ENCODE measurements at places on chromosomes 5 and 9. TPM values are rescaled to one million over a fixed set of nuclear protein-coding genes. Genes with fewer than 3 reads are reported as not detected.

The ANKDD1B gene
- 0.46 TPM for polyA plus RNA-seq

The SAXO1 gene
- 0.08 TPM for polyA plus RNA-seq

- DNase-seq, result no peak
Observed at GRCh38 chr5:135091286-135091685, 57.3 kb upstream of the PITX1 start.

The OCLN gene
- polyA plus RNA-seq, result 0.59 TPM

GRCh38 chr5:72561148-72561972 is 54.1 kb upstream of the ZNF366 start:
- DNase-seq, result no peak

The FSTL4 gene
- 0.68 TPM for polyA plus RNA-seq

The PCDH1 gene
- polyA plus RNA-seq, result 15.3 TPM

The SLC1A3 gene
- 18.1 TPM for polyA plus RNA-seq

- no peak for DNase-seq
Observed at GRCh38 chr9:131649646-131650045, 90.2 kb downstream of the RAPGEF1 start.

DNA sequence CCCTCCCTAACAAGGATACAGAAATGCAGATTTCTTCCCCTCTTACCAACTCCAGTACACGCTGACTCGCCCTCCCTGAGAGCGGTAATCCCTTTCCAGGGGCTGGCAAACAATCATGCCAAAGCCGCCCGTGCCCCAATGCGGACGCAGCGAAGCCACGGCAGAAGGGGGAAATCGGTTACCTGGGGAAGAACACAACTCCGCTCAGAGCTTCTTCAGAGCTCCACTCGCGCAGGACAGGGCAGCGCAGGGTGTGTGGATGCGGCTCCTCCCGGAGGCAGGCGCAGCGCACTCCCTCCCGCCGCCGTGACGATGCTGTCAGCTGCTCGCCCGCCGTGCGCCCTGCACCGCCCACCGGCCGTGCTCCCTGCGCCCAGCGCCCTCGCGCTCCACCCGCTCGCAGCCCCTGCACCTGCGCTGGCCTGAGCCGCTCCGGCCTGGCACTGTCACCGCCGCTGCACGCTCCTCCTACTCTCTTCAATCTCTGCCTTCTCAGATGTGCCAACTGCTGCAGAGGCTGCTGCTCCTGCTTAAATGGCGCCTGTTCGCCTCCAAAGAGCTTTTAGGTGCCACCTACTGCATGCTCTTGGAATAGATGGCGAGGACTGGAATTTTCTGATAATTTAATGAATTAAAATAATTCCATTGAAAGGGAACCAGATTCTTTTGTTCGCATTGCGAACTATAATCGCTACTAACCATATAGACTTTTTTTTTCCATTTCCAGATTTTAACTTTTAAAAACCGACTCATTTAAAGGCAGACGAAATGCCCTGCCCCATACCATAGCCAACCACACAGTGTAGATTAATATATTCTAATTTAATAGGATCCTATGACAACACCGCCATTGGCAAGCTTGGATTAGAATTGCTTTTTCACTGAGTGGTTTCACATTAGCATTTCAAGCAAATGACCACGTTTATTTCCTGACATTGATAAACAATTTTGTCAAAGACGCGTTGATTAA is at the start of gene DIRAS2:
Gene DIRAS2 (minus strand): TSS at position 255 of the 970 bp plus-strand sequence. CDS start 28,997 bp downstream, outside the sequence.
- DNase-seq, result peak; percentile 76

The ROR2 gene
- 9.3 TPM for polyA plus RNA-seq

The SEMA5A gene
- 45.3 TPM for polyA plus RNA-seq

- DNase-seq, result no peak
Observed at GRCh38 chr9:107210775-107211174, 72.3 kb upstream of the RAD23B start.

DNA sequence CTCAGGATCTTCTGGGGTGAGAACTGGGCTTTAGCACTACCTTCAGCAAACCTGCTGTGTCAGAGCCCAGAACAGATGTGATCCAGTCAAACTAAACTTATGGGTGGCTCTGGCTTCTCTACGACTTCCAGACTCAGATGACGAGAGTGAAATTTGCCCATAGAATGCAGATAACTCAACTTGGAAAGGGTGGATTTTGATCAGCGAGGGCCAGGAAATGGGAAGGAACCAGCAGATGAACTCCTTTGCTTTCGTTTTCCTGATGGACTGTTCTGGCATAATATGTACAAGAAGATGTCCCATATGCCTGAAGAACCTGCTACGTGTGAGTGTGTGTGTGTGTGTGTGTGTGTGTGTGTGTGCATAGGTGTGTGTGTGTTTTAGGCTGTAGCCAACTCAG is 132.0 kb upstream of the MOCS2 start:
- no peak for DNase-seq

DNA sequence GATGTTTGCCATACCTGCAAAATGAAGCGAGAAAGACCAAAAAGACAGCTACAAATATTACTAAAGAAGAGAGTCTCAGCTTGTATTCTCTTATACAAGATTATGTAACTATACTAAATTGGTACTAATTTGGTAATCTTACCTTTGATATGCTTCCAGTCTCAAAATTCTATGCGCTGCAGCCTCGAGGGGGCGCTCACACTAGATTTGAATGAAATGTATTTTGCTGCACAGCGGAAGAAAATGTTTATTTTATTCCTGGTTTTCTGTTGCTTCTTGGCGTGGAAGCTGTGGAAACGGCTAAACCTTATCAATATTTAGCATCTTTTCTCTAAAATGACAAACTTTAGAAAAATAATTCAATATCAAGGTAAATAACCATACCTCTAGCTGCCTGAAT is 267.0 kb upstream of the NUDT12 start:
- DNase-seq, result no peak

DNA sequence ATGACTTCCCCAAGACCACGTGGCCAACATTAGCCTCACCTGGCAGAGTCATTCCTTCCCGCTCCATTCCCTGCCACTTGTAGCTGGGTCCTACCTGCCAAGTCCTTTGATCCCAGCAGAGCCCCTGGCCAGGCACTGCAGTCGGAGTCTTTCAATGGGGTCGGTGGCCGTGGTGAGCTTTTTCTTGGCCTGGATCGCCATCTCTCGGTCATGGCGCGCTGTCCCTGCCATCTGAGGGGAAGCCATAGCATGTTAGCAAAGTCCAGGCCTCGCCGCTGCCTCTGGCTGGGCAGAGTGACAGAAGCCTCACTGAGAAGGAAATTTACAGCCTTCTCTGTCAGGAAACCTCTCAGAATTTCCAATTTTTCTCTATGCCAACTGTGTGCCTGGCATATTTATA is 17.5 kb downstream of the CAPSL start:
- DNase-seq, result no peak

- no peak for DNase-seq
Observed at GRCh38 chr9:37706290-37706689, 47.3 kb upstream of the TRMT10B start.

DNA sequence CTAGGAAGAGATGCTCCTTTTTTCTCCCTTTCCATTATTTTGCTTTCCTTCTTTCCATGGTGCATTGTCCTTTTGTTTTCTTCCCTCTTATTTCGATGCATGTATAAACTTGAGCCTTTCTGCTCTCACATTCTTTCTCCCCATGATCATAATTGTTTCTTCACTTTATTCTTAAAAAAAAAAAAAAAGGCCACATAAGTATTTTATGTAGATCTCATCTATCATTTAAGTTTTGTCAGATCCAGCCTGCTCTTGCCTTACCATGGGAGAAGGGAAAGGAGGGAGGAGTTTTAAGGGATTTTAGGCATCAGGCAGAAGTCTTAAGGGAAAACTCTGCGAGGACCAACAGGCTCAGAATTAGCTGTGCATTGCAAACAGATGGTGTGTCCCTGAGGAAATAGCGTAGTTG is 11.1 kb downstream of the TGFBR1 start:
- DNase-seq, result no peak

DNA sequence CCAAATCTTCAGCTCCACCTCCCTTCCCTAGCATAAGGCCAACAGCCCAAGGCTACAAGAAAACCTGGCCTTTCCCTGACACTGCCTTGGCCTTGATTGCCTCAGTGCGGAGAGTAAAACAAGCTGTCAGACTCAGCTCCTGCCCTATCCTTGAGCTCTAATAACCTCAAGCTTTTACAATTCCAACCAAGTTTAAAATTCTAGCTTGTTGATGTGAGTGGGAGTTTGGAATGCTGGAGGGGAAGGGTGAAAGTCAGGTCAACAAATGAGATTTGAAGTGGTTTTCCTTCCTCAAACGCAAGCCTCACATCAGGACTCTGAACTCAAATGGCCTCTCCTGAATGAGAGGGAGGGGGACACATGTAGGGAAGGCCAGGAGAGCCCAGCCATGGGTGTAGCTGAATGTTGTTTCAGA is 197.0 kb upstream of the VLDLR start:
- peak; percentile 64 for DNase-seq

DNA sequence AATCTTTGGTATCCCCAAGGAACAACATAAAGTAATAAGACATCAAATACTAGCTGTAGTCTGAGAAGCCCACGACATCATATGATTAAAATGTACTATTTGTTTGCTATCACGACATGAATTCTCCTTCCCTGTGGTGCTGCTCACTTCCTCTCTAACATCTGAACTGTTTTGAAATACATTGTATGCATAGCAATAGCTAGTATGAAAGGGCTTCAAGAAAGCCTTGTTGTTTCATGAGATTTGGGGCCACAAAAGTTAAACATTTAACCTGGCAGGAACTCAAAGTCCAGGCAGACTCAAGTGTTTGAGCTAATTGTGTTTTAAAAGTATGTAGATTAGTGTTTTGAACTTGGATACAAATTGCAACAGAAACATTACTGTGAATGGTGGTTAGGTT is 237.4 kb upstream of the PTGER4 start:
- no peak for DNase-seq

GRCh38 chr9:82882748-82883147 is 180.2 kb downstream of the RASEF start:
- no peak for DNase-seq

- DNase-seq, result peak; percentile 78
Observed at GRCh38 chr9:33287087-33287490, 3.2 kb upstream of the NFX1 start.

- peak; percentile 33 for DNase-seq
Observed at GRCh38 chr5:135026645-135027265, 7.3 kb downstream of the PITX1 start.

GRCh38 chr9:120286530-120286929 is 293.4 kb downstream of the CDK5RAP2 start:
- no peak for DNase-seq

GRCh38 chr9:77475641-77476473 is 172.3 kb downstream of the GNA14 start:
- peak; percentile 73 for DNase-seq

The GGTA1 gene
- 8.6 TPM for polyA plus RNA-seq

The TTC16 gene
- polyA plus RNA-seq, result 0.07 TPM

DNA sequence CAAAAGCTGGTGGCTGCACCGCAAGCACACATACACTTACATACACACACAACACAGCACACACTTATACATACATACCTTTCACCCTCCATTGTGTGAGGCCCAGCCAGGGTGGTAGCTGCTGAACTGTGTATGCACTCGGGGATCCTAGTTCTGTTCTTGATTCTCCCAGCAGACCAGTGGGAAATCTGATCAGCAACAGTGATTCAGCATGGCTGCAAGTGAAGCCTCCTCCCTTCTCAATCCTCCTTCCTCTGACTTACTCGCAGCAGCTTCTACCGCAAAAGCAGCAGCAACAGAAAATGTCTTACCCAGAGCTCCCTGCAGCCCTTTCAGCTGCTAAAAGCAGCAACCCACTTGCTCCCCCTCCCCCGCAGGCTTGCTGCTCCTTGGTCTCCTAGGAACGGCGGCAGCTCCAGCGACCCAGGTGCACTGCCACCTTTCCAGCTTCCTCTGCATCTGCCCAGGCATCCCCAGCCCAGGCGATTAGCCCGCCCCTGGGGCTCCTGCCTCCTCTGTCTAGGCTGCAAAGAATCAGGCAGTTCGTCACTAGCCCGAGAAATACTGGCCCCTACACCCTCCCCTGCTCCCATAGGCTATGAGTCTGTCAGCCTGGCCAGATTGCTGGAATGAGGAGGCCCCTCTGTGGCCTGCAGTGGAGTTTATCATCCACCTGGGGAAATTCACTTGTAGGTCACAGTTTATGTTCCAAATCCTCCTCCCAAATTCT is at the start of gene KLHL3:
Gene KLHL3 (minus strand): TSS at position 535 of the 730 bp plus-strand sequence. CDS start 443 bp downstream, at position 92.
- DNase-seq, result peak; percentile 74

GRCh38 chr5:119726544-119726943 is 97.2 kb downstream of the FAM170A start:
- no peak for DNase-seq

The CSNK1G3 gene
- 19.2 TPM for polyA plus RNA-seq

GRCh38 chr5:131109540-131110255 is 55.4 kb downstream of the HINT1 start:
- DNase-seq, result peak; percentile 51

GRCh38 chr5:150329038-150329437 is 26.3 kb upstream of the ARSI start:
- no peak for DNase-seq

The CD74 gene
- 62.2 TPM for polyA plus RNA-seq

The DDX4 gene
- polyA plus RNA-seq, result not detected

DNA sequence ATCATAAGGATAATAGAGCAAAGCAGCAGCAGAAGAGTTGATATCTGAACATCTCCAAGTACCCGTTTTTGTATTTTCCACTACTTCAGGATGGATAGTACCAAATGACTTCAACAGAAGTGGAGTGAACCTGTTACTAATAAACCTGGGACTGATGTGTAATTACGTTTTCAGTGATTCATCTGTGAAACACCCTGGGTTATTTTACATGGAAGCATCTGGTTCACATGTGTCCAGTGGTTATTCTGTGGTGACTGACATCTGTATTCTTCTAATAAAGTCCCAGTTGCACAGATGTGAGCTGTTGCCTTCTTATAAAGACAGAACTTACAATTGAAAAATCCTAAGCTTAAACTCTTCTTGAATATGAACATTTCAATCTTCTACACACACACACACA is 139.7 kb upstream of the VCAN start:
- no peak for DNase-seq

Data from muscle of leg (tissue), 16 donors.